ENCODE measurements at places on chromosomes 3 and 15.

- peak; percentile 79 for DNase-seq
These were observed 54.2 kb downstream of the CCDC54 start for GRCh38 chr3:107431246-107432012.

- DNase-seq = no peak
These were observed 25.1 kb downstream of the ETV5 start for GRCh38 chr3:186083746-186084145.

GRCh38 chr3:112814266-112814665, 32.4 kb downstream of the CD200R1L start:
- DNase-seq = peak; percentile 7

DNA sequence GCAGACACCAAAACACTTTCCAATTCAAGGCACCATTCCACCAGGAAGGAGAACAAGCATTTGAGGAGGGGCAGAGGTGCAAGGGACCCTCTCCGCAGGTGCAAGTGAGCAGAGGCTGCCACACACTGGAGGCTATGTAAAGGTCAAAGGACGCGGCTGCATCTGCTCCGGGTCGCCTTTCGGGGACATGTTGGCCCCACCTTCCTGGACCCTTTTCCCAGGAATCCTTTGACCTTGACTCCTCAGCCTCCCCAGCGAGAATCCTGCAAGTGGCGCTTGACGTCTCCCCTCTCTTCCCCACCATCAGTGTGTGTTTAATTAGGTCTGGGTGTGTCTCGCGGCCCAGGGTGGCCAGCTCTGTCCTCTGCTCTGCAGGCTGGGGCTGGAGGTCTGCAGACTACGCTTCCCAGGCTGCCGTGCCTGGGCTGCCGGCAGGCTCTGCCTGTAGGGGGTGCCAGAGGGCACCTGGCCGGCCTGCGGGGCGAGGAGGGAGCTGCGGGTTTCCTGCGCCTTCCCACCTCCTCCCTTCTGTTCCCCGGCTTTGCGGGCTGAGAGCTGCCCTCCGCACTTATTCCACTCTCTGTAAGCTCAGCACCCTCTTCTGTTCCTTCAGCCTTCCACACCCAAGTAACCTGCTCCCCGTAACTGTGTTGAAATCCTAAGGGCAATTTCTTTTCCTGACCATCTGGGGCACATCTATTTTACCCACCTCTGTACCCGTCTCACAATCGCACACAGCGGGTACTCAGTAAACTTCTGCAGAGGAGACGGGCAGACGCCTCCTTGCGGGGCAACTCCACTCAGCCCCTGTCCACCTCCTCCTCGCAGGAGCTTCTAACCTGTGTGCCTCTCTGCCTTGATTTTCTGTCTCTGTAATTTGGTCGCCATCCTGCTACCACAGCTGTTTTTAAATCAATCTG, 129.8 kb downstream of the NSMCE3 start:
- peak; percentile 50 for DNase-seq

DNA sequence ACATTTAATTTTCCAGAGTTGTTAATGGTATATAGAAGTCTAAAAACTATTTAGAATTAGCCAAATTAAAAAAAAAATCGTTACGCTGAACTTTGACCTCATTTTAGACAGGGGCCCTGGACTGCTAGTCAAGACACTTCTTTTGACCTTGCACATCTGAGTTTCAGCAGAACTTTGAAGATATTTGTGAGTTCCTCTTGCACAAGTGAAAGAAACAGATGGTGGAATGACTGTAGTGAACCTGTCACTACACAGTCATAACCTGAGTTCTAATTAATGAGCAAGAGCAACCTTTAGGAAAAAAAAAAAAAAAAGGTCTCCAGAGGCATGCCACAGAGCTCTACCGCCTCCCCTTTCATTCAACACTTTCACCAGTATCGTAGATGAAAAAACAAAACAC, 5.3 kb downstream of the MYO5C start:
- DNase-seq = no peak

DNA sequence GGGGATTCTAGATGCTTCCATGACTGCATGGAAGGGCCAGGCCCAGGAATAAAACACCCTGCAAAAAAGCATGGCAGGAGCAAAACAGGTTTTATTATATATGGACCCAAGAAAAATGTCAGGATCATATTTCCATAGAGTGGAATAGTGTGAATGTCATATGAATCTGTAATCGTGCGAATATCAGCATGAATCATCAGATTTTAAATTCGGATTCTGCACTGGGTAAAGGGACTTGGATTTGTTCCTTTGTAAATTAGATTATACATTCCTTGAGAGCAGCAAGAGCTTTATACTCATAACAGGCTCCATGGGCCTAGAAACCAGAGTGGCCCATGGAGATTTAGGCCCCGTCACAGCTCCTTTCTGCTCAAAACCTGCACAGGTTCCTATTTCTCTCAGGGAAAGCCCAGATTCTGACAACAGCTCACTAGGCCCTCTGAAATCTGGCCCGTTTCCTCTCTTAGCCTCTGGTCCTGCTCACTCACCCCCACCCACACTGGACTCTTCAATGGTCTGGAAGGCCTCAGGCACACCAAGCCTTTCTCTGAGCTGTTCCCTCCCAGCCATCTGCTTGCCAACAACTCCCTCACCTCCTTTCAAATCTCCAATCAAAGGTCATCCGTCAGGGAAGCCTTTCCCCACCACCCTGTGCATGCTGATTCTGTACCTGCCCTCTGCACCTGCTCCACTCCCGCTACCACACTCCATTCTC, 76.0 kb downstream of the FEM1B start:
- no peak for DNase-seq

- DNase-seq = peak; percentile 5
These were observed 5.9 kb upstream of the ADGRG7 start for GRCh38 chr3:100603469-100603868.

- peak; percentile 38 for DNase-seq
These were observed 296.7 kb downstream of the PTPRG start for GRCh38 chr3:61858054-61858453.

GRCh38 chr3:107416886-107417285, 39.6 kb downstream of the CCDC54 start:
- no peak for DNase-seq

DNA sequence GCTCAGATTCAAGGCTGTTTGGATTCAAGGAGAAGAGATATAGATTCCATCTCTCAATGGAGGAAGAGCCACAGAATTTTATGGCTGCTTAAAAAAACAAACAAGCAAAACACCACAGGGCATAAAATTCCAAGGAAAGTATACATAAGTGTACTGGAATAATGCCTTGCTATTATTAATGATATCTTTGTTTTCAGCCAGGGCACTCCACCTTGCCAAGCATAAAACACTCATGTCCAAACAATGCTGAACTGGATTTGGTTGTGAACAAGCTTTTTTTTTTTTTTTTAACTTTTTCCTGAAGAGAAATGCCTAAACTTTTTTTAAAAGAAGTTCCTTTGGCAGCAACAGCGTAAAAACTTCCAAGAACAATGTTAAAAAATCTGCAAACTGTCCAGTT, 4.8 kb upstream of the CLSTN2 start:
- no peak for DNase-seq

DNA sequence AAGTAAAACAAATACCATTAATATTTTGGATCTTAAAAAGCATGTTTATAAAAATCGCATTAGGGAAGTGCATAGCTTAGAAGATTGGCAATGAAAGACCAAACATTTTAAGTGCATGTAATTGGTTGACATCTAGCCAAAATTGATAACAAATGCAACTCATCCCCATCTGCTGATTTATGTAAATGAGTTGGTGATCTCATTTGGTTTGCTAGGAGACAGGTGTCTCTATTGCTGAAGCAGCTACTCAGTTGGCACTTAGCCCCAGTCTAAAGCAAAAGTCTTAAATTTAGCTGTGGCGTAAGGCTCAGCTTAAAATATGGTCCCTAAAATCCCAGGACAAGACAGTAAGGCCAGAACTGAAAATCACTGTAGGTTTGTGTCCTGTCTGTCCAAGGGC, 113.5 kb upstream of the CHL1 start:
- peak; percentile 15 for DNase-seq

DNA sequence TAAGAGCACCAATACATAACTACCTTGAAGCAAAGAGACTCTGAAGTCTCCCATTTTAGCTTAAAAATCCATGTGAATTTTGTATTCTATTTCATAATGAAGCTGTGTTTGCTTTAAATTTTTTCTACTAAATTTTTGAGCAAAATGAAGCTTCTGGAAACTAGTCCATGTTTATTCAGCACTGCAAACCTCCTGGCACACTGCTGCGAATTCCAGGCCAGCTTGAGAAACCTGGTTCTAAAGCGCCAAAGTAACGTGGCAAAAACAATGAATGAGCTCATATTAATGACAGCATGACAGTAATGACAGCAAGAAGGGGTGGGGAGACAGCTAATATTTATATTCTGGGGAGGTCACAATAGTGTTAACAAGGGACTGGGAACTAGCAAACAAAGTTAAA, 25.7 kb downstream of the CEP152 start:
- DNase-seq = no peak

- no peak for DNase-seq
These were observed 14.2 kb downstream of the GRIP2 start for GRCh38 chr3:14525685-14526631.

GRCh38 chr3:17398959-17399551, 343.4 kb downstream of the TBC1D5 start:
- no peak for DNase-seq

- DNase-seq = no peak
These were observed at the start of gene MUC13 for GRCh38 chr3:124934577-124934976. MUC13 (minus strand) TSS chr3:124934751; CDS start chr3:124934712, 39 bp downstream.

DNA sequence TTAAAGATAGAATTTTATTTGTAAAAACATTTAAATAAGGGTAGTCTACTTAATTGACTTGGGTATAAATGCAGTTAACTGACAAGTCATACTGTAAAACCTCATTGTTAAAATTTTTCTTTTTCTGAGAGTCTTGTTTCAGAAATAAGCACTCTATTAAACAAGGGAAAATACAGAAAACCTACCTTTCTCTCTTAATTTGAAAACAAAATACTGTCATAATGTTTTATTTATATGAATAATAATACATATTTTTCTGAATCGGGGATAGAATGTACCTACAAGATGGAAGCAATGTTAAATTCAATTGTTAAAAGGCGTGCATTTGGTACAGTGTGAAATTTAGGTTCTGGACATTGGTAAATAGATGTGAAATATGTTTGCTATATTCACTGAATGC, 17.8 kb downstream of the ZIC1 start:
- DNase-seq = no peak

GRCh38 chr3:197752107-197752506, 2.4 kb downstream of the FYTTD1 start:
- DNase-seq = no peak

DNA sequence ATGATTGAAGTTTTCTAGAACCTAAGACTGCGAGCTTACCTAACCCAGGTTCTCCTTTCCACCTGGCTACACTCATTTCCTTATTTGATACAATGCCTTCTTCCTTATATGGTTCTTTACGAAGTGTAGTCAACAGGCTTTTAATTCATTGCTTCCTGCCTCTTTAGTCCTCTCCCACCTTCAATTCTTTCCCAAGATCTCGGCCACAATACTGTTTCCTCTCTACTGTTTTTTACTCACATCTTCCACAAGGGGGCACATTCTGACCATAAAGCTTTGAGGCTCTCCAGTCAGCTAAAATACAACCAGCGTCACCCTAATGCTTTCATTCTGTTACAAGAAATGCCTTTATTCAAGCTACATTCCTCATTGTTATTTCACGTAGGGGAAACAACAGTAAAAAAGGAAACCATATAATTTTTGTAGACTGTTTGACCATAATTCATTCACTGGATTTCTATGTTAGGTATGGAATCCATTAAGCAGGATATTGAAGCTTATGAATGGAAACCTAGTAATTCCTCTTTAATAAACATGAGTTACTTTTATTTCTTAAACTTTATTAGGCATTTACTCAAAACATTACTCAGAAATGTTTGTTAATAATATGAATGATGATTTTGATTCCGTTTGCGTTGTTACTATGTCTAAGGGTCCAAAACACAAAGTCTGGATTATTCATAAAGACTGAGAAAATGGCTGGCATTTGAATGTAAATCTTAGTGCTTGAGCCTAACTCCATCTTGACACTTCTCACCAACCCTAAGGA, 29.5 kb upstream of the VEPH1 start:
- no peak for DNase-seq

DNA sequence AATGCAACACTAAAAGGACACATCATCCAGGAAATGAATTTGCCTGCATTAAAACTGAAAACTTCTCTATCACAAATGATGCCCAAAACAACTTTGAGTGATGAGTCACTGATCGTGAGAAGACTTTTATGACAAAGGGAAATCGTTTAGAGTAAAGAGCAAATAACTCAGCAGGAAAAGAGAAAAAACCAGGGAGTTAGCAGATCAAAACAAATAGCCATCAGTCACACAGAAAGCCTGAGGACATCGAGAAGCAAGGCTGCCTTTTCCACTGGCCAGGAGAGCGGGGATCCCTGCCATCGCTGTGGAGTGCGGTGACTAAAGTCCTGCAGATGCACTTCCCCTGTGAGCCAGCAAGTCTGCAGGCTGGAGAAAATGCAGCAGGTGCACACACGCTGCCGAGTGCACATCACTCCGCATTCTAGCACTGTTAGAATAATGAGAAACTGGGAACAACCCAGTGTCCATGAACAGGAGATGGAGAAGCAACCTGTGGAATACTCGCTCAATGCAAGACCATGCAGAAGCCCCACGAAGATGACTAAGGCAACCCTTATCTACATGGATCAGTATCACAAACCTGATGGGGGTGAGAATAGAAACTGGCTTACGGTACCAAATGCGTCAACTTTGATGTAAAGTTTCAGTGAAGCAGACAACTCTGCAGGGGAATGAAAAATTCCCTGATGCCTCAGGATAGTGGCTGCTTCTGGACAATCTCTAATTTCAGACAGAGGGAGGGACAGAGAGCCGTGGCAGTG, 86.4 kb downstream of the NSMCE3 start:
- no peak for DNase-seq

DNA sequence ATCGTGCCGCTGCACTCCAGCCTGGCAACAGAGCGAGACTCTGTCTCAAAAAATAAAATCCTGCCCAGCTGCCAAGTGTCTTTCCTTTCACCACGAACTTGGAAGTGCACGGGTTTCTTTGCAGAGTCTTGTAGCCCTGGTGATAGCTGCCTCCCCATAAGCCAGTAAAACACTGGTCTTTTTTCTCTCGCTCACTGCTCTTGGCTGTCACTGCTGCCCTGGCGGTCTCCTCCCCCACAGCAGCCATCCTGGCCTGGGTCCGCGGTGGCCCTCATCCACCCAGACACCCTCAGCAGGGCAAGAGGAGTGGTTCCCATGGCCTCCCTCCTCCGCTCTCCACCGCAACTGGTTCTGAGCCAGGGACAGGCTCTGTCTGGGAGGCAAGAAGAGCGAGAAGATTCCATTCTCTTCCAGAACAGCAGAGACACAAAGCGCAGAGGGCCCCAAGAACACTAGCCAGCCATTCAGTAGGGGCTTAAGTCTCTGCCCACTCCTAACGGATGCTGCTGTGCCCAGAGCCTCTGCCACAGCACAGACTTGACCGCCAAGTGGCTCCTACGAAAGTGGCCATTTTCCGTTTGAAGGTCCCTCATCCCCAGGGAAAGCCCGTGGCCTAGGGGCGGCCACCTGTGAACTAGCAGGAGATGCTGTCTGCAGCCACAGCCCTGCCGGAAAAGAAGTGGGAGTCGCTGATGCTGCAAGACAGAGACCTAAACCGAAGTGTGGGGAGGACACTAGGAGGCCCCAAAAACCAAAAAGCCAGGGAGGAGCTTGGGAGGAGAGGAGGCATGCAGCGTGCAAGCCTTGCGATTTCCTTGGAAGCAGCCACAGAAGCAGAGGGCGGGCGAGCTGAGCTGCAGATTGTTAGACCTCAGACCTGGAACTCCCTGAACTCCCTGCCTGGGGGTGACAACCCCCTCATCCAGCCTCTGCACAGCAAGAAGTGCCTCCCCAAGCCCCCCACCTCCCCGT, 44.1 kb downstream of the KLHL25 start:
- peak; percentile 67 for DNase-seq

All from hippocampal formation (tissue), 2 donors.